ENCODE measurements at places on chromosomes 7 and 10.

- DNase-seq: no peak
Measured at GRCh38 chr7:133613250-133613790, 360.4 kb downstream of the EXOC4 start.

DNA sequence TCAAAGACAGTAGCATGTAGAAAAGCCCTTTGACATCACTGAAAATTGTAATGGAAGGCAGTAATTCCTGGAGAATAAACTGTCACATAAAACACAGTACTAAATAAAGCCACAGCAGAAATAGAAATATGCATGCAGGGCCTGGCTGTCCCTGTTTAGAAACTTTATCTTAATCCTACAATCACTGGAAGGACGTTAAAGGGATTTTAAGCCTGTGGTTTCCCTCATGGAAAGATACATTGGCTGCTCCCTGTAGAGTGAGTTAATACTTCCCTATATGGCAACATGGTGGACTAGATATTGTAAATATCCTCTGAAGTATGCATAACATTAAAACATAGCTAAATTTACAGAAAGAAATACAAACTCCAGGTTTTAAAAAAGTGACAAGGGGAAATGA lies 1334.9 kb upstream of the CELF2 start:
- no peak for DNase-seq

- peak; percentile 19 for DNase-seq
Measured at GRCh38 chr10:73819513-73820093, 8.2 kb upstream of the NDST2 start.

- DNase-seq: no peak
Measured at GRCh38 chr10:72079356-72079755, 9.0 kb downstream of the SPOCK2 start.

DNA sequence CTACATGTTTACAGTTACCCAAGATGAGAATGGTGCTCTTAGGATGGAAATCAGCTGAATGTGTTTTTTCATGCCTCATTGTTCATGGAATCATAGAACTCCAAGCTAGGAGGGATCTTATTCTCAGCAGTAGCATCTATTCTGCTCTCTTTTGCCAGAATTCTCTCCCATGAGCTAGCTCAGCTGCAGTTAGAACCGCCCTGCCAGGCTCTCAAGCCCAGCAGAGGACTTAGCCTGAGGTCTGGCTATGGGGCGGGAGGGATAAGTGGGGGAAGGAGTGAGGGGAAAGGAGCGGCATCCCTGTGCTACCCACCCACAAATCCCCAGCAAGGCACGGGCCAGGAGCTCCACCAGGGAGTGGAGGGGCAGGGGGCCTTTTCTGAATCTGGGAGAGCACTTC lies 120.7 kb upstream of the PLXNA4 start:
- no peak for DNase-seq

DNA sequence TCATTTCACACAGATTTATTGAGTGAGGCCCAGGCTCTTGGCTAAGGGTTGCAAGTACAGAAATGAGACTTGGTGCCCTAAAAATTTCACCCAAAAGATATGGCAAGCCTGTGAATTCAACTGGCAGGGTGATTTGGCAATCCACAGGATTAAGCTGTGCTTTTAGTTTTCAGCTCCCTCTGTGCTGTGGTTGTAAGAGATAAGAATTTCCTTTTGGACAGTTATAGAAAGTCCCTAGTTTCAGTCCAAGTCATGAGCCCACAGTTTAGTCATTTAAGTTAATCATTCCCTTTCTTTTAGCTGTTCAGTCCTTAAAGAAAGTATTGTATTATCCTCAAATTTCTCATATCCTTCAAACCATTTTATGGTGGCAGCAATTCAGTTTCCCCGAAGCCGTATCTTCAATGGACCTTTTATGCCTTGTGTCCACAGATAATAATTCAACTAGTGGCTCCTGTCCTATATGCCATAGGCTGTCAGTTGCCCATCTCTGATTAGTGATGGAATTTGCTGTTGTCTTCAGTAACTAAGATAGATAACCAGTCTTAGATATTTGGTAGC lies 73.4 kb upstream of the NAMPT start:
- DNase-seq: no peak

GRCh38 chr7:37346761-37347160 lies 101.9 kb downstream of the ELMO1 start:
- no peak for DNase-seq

GRCh38 chr10:24893127-24893526 lies 59.3 kb downstream of the PRTFDC1 start:
- DNase-seq: no peak
